ENCODE measurements at places on chromosomes 12 and 14.

DNA sequence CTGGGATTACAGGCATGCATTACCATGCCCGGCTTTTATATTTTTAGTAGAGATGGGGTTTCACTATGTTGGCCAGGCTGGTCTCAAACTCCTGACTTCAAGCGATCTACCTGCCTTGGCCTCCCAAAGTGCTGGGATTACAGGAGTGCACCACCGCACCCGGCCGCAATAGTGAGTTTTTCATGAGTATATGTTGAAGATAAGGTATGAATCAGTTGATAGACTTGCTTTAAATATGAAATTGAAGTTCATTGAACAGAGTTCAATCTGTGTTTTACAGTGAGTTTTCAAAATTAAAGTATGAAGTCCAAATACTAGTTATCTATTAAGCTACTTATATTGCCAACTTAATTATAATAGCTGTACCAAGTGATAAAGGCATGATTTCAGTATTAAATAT, 35.1 kb downstream of the SNAPC1 start:
- DNase-seq = no peak

DNA sequence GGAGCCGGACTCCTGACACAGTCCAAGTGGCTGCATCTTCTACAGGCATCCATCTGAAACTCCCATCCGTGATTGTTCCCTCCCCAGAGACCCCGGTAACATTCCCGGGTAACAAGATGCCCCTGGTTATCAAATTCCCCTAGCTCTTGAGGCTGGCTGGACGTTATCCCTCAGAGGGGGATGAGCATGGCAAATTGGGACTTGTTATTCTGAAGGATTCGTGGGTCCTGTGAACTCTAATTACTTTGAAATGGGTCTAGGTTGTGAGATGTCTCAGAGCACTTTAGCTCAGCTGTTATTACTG, 642 bp upstream of the PAN2 start:
- no peak for DNase-seq

DNA sequence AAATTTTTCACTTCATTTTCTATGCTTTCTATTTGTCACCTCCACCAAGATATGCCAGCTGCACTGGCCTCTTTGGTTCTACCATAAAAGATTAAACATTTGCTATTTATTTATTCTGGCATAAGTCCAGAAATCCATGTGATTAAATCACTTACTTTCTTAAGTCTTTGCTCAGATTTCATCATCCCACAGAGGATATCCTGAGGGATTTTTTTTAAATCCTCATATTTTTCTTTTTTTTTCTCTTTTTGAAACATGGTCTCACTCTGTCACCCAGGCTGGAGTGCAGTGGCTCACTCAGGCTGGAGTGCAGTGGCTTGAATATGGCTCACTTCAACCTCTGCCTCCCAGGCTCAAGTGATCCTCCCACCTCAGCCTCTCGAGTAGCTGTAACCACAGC, 645.4 kb upstream of the ATXN7L3B start:
- no peak for DNase-seq

- no peak for DNase-seq
These were observed 57.7 kb downstream of the MVK start for GRCh38 chr12:109631302-109631701.
